Right kidney (tissue), 9 donors: ENCODE measurements at places on chromosomes 2 and 18.

DNA sequence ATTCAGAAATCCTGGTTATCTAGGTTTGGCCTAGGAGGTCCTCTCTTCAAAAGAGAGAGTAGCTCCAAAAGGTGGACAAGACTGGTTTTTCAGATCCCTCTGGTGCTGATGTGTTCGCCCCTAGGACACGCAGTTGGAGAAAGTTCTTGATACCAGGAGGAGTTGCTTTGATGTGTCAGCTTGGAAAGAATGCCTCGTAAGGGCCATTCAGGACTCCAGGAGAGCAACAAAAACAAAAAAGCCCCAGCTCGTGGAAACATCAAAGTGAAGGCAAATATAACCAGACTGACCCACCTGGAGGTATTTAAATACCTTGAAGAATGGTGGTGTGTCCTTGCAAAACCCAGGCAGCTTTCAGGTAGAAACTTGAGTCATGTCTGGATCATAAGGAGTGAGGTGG is 12.5 kb upstream of the LBH start:
- no peak for DNase-seq

- DNase-seq, result no peak
Measured at GRCh38 chr2:104476075-104476474, 377.8 kb upstream of the POU3F3 start.

DNA sequence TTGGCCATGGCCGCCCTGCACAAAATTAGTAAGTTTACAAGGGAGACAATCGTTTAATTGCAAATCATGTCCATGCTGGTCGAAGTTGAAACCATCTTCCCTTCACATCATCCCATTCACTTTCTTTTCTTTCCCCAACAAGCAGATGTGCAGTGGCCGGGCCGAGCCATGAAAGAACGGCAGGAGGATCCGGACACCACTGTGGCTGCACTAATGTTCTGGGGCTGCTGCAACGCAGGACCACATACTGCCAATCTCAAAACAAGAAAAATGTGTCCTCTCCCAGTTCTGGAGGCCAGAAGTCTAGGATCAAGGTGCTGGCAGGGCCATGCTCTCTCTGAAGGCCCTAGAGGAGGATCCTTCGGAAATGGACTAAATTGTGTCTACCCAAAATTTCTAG is 227.4 kb upstream of the MYT1L start:
- no peak for DNase-seq

- DNase-seq, result no peak
Measured at GRCh38 chr2:138622613-138623012, 121.0 kb downstream of the SPOPL start.

DNA sequence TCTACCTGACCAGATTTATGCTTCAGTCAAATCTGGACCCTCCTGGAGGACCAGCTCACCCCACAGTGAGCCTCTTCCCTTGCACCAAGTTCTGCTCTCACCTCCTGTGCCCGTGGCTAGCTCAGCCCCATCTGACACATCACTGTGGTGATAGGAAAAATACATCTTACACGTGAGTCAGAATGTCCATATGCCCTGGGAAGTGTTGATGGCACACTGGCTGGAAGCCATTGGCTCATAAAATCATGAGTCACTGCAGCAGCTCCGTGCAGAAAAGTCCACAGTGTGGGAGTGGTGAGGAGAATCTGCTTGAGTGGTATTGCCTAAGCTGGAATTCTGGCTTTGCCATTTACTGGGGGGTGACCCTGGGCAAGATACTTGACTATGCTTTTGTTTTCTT is 42.6 kb upstream of the RAPGEF4 start:
- no peak for DNase-seq

GRCh38 chr2:1612391-1613077 is 131.8 kb downstream of the PXDN start:
- no peak for DNase-seq

- DNase-seq, result no peak
Measured at GRCh38 chr2:160156665-160157064, 43.4 kb downstream of the ITGB6 start.
